ENCODE measurements at places on chromosomes 3 and 15.
A peak's percentile ranks its signal among the peaks of the same experiment; 100 is the strongest.

- peak; percentile 47 for DNase-seq
Measured at GRCh38 chr15:98904544-98904943, 103.0 kb downstream of the PGPEP1L start.

GRCh38 chr3:110697961-110698360 is 373.7 kb upstream of the NECTIN3 start:
- DNase-seq, result no peak

GRCh38 chr15:27845535-27846369 is 253.4 kb downstream of the OCA2 start:
- no peak for DNase-seq

DNA sequence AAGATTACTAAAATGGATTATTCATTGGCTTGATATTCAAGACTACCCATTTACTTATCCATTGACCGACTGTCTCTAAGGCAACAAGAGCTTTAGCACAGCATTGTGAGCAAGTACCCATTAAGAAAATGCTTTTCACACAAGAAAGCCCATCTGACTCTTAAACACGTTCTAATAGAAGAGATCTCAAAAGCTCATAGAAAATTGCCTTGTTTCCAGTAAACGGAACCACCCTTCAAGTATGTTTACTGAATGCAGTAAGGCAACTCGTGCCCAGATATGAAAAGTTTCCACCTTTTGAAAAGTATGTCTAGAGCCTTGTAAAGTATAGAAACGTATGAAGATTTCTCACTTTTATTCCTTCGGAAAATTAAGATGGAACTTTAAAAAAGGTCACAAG is 655.3 kb upstream of the ALCAM start:
- no peak for DNase-seq

DNA sequence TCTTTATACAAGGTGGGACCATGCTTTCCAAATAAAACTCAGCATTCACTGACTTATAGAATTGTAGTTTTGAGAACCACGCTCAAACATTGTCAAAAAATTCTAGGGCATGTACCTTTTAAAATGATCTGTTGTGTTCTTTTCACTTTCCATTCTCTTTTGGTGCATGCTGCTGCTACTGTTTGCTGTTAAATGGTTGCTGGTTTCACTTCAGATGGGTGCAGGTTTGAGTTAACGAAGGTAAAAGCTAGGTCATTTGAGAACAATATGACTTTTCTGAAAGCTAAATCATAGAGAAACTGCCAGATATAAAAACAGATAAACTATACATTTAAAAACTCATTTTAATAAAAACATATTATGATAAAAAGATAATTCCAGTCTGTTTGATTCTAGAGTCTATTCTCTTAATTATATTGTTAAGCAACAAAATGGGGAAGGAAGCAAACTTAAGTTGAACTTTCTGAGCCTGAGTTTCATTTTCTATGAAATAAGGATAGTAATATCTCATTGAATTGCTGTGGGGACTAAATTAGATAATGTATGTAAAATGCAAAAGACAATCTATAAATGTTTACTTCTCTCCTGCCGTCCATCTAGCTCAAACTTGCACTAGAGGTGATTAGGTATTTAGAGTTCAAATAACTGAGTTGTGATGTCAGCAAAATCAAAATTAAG is 82.4 kb downstream of the OXSM start:
- no peak for DNase-seq

DNA sequence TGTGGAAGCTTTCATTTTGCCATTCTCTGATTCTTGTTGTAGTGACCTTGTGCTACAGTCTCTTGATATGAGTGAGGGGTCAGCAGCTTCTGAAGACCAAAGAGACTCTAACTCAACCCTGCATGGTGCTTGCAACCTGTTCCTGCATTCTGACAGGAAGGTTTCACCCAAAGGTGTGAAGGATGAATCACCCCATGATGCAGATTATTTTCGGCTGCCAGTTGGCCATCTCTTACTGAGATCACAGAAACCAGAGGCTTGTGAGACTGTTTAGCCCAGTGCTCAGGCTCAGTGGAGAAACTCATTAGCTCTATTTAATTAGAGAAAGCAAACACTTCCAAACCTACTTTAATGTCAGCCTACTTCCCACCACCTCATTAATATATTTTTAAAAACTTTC is 29.2 kb upstream of the TPRG1 start:
- no peak for DNase-seq

- no peak for DNase-seq
Measured at GRCh38 chr3:86229086-86229774, 761.7 kb downstream of the VGLL3 start.

GRCh38 chr15:55457401-55458022 is 49.2 kb downstream of the PIERCE2 start:
- DNase-seq, result no peak

GRCh38 chr3:160768031-160768430 is 12.0 kb downstream of the PPM1L start:
- no peak for DNase-seq

- no peak for DNase-seq
Measured at GRCh38 chr3:194971965-194972364, 286.3 kb downstream of the FAM43A start.

DNA sequence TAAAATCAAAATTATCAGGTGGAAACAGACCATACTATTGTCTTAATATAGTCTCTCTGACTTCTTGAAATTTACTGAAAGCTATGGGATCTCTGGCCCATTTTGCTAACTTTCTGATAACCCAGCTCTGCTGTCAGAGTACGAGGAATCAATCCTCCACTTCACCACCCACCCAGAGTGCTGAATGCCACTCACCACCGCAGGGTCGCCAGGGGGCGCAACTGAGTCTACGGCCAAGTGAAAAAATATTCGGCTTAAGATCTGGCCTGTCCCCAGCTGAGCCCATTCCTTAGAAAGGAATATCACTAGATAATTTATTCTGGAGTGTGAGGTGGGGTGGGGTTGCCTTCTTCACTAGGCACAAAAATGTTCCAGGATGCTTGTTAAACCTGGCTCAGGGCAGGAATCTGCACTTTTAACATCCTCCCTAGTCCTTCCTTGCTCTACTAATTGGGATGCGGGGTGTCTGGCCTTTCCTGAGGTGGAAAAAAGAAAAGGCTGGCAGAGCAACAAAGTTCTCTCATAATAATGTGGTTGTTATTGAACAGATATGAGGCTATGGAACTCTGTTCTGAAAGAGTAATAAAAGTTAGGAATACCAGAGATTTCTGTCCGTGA is 520.6 kb downstream of the MFSD1 start:
- DNase-seq, result no peak

- no peak for DNase-seq
Measured at GRCh38 chr3:179133575-179133974, 14.6 kb upstream of the PIK3CA start.

DNA sequence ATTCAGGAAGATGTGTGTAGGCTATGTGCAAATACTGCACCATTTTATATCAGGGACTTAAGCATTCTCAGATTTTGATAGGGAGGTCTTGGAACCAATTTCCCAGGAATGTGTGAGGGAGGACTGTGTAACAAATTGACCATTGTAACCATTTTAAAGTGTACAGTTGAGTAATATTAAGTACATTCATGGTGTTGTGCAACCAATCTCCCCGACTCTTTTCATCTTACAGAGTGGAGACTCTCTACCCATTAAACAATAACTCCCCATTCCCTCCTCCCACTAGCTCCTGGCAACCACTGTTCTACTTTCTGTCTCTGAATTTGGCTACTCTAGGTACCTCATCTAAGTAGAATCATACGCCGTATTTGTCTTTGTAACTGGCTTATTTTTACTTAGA is 5.1 kb downstream of the RCN2 start:
- DNase-seq, result no peak

DNA sequence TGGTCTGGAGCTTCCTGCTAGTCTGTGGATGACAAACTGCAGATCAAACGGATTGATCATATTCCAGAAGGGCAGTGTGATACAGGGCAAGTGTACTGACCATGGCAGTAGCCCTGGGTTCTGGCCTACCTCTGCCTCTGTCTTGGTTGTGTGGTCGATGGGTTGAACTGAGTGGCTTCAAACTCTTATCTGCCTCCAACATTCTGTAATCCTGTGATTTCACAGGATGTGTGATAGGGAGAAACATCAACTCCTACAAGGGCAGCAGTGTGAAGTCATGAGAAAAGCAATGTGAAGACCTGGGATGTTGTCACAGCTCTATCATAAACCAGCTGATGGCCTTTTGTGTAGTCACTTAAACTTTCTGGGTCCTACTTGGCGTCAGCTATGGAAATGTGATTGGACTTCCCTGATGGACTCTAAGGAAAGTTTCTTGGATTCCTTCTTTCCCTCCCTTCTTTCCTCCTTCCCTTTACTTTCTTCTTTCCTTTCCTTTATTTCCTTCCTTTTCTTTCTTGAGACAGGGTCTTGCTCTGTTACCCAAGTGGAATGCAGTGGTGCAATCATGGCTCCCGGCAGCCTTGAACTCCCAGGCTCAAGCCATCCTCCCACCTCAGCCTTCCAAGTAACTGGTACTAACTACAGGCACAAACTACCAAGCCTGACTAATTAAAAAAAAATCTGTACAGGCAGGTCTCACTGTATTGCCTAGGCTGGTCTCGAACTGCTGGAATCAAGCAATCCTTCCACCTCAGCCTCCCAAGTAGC is 114.8 kb downstream of the BBX start:
- DNase-seq, result no peak

DNA sequence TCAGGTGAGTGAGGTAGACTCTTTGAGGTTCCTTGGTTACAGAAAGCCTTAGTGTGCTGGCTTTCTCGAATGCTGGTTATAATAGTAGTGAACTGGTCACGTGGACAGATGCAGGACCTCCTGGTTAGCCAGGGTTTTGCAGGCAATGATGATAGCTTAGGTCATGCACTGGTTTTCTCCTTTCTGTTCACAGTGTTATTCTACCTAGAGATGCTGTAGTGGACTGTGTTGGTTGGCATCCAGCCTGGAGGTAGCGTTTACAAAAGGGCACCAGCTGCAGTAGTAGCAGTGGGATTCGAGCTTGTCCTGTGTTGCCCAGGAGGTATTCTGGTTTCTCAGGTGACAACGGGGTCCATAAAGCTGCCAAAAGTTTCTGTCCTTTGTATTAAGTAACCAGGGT is 27.0 kb downstream of the PCCB start:
- no peak for DNase-seq

GRCh38 chr3:165538166-165538565 is 299.1 kb downstream of the BCHE start:
- no peak for DNase-seq

DNA sequence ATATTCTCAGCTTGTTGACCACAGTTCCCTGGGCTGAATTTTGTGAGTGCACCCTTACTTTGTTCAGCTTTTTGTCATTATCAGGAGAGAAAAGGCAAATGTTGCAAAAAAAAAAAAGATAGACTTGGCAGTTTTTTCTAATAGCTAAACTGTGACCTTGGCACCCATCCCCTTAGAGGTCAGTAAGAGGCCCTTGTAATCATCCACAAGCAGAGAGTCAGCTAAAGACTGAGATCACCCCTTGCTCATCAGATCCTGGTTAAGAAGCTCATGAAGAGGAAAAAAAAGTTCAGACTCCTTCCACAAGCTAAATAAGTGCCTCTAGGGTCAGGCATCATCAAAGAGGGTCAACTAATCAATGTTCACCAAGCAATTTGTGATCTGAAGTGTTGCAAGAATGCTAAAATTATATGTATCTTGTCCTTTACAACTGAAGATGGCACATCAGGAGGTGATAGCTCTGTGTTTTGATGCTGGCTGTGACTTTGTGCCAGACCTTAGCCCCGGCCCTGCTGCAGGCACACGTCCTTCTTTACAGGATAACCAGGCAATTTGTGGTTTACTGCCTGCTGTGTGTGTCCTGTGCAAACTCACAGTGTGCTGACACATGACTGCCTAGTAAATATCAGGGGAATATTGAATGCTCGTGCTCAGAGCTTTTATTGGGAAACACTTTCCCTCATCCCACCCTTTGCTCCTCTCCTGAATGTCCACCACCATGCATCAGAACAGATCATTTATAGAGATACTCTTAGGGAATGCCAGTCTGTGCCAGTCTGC is 262.9 kb downstream of the IL5RA start:
- DNase-seq, result no peak

DNA sequence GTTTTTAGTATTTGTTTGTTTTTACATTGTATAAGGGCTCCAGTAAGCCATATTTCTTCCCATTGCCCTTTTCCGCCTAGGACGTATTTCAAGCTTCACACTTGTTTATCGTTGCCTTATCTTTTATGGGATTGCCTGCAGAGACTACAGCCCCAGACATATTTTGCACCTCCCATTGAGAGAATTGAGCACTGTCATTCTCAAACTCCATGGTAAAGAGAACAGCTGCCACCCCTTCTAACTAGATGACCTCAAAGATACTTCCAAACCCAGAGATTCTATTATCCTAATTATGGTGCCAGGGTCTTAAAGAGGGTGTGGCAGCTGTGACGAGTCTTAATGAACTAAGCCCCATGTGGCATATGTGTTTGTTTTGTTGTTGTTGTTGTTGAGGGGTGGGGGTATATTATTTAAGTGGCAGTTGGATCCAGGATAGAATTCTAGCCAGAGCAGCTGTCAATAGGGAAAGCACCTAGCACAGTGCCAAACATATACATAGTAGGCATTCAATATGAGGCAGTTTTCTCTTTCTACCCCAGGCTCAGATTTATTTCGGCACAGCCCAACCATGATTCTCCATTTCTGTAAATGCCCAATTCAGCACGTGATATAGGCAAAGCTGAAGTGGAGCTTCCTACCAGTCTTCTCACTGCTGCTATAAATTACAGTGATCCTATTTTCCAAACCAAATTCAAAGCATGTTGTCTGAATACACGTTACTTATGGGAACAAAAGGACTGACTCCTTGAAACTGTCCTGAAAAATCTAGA is 932 bp upstream of the TP53BP1 start:
- DNase-seq, result no peak

- no peak for DNase-seq
Measured at GRCh38 chr3:62378311-62378789, 5.0 kb upstream of the FEZF2 start.

DNA sequence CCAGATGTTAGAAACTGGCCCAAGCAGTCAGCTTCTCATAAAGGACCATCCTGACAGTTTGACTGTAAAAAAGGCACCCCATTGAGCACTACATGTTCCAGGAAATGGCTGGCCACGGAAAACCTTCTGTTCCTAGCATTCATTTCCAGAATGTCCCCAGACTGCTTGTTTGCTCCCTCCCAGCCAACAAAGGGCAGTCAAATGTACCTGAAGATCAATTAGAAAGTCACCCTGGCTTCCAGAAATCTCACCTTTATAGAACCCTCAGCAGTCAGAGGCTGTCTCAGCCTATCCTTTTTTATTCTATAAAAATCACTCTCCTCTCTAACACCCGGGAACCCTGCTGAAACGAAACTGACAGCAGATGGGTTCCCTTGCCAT is 784 bp upstream of the SAMMSON start:
- no peak for DNase-seq

DNA sequence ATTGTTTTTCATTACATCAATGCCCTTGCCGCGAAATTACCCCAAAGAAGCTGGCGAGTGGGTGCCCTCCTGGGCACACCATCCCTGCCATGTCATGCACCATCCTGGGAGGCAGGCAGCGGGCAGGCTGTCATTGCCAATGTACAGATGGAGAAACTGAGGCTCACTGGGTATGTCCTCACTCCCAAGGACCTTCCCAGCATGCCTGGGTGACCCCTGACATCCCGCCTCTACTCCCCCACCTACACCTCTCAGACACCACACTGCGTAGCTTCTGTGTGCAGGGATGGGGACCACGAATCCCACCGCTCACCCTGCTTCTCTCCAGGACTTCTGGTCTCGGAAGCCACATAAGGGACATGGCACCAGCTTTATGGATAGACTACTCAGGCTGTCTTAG is 41.0 kb upstream of the SLC41A3 start:
- no peak for DNase-seq

GRCh38 chr3:21860657-21861056 is 109.6 kb upstream of the ZNF385D start:
- no peak for DNase-seq

- no peak for DNase-seq
Measured at GRCh38 chr3:9013782-9014563, 50.7 kb upstream of the RAD18 start.

GRCh38 chr3:49567406-49567805 is 13.1 kb downstream of the BSN start:
- DNase-seq, result no peak

All from amygdala (tissue), 56 donors.